ENCODE measurements at places on chromosomes 16 and 17.
A peak's percentile ranks its signal among the peaks of the same experiment; 100 is the strongest.

GRCh38 chr16:49158029-49158642 is 123.5 kb downstream of the CBLN1 start:
- H3K27ac ChIP-seq: no peak overlapping the region
- no peaks in the 10 kb centered on the region for H3K36me3 ChIP-seq
- H3K4me1 ChIP-seq: no peaks in the 10 kb centered on the region

- H3K27ac ChIP-seq: no peak overlapping the region
- H3K4me1 ChIP-seq: peaks cover 8% of the 10 kb centered on the region
- H3K36me3 ChIP-seq: peaks cover 2% of the 10 kb centered on the region
- no peak for DNase-seq
- no peaks in the 10 kb centered on the region for H3K27me3 ChIP-seq
Observed at GRCh38 chr16:71708696-71709095, 15.8 kb downstream of the PHLPP2 start.

DNA sequence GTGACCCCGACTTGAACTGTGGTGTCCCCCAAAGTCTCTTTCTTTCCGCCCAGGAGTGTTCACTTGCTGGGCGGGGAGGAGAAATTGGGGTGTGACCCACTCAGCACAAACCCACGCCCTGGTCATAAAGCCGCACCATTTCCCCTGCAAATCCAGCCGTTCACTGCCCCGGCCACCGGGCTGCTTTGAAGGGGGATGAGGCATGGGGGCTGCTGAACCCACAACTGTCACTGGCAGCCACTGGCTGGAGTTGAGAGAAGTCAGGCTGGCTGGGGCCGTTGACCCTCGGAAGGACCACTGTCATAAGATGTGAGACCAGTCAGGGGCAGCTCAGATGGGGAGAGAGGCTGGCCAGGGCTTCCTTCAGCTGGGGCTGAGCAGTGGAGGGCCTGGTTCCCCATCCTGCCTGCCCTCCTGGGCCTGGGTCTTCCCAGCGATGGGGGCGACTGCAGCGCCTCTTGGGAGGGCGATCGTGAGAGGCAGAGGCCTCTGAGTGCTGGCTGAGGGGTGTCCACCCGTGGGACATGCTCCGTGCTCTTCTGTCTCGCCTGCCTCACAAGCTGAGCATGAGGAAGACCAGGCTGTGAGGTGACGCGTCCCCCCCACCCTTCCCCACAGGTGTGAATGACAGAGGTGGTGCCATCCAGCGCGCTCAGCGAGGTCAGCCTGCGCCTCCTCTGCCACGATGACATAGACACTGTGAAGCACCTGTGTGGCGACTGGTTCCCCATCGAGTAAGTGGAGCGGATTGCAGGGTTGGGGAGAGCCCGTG is 19.5 kb downstream of the C16orf90 start:
- no peaks in the 10 kb centered on the region for H3K27me3 ChIP-seq
- no peaks in the 10 kb centered on the region for H3K4me1 ChIP-seq
- DNase-seq: no peak

GRCh38 chr17:45984368-45984767 is 14.7 kb upstream of the STH start:
- no peak overlapping the region for H3K27ac ChIP-seq
- H3K27me3 ChIP-seq: no peaks in the 10 kb centered on the region
- H3K4me1 ChIP-seq: no peaks in the 10 kb centered on the region
- DNase-seq: no peak
- no peaks in the 10 kb centered on the region for H3K36me3 ChIP-seq

DNA sequence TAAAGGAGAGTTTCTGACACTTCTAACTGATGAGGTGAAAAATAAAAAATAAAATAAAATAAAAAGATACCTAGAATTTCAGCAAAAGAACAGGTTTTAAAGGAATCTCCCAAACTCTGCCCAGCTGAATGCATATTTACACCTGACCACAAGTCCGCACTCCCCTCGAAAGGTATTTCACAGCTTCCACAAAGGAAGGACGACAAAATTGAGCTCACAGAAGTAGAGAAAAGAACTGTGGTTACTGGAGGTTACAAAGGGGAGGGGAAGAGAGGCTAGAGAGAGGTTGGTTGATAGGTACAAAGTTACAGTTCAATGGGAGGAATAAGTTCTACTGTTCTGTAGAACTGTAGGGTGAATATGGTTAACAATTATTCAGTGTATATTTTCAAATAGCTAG is 5.0 kb downstream of the LITAF start:
- H3K4me3 ChIP-seq: no peak overlapping the region
- H3K27ac ChIP-seq: peak overlapping the region; percentile 43
- H3K36me3 ChIP-seq: no peaks in the 10 kb centered on the region
- H3K4me1 ChIP-seq: peaks cover 80% of the 10 kb centered on the region

GRCh38 chr17:60598001-60598736 is 1.8 kb upstream of the PPM1D start:
- DNase-seq: peak; percentile 30
- peaks cover 24% of the 10 kb centered on the region for H3K4me1 ChIP-seq

DNA sequence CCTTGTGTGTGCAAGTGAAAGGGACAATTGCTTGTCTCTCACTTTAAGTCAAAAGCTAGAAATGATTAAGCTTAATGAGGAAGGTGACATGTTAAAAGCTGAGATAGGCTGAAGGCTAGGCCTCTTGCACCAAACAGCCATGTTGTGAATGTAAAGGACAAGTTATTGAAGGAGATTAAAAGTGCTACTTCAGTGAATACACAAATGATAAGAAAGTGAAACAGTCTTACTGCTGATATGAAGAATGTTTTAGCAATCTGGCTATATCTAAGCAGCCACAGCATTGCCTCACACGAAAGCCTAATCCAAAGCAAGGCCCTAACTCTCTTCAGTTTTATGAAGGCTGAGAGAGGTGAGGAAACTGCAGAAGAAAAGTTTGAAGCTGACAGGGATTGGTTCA is 71.0 kb downstream of the CDRT15 start:
- peaks cover 2% of the 10 kb centered on the region for H3K36me3 ChIP-seq
- no peak for DNase-seq
- H3K27me3 ChIP-seq: no peaks in the 10 kb centered on the region
- H3K4me1 ChIP-seq: no peaks in the 10 kb centered on the region
- no peak overlapping the region for H3K27ac ChIP-seq

DNA sequence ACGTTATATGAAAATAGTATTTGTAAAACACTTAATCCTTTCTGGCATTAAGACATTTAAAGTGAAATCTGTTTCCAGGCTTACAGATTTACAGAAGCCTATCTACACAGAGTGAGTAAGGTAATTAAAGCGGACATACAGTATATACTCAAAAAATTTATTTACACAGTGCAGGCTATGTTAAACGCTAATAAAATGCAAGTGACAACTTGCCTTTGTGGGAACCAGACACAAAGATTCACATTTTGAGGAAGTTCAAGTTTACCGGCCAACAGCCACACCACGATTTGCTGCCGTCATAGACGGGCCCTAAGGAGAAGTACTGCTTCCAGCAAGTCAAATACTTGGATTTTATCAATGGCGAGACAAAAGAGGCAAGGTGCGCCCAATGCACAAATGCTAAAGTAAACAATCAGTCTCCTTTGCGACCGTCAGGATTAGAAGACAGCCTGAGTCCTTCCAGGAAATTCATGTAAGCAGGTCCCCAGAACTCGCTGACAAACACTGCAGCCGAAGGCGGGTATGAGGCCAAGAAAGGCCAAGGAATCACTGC is 801 bp downstream of the VPS35 start:
- H3K36me3 ChIP-seq: no peaks in the 10 kb centered on the region
- H3K27me3 ChIP-seq: no peaks in the 10 kb centered on the region
- H3K4me1 ChIP-seq: peaks cover 44% of the 10 kb centered on the region
- DNase-seq: peak; percentile 84
- H3K27ac ChIP-seq: peak overlapping the region; percentile 94

- DNase-seq: peak; percentile 10
- no peaks in the 10 kb centered on the region for H3K4me1 ChIP-seq
- H3K27me3 ChIP-seq: no peaks in the 10 kb centered on the region
- H3K4me3 ChIP-seq: no peak overlapping the region
- peaks cover 2% of the 10 kb centered on the region for H3K36me3 ChIP-seq
- no peak overlapping the region for H3K27ac ChIP-seq
Observed at GRCh38 chr16:69005641-69006355, 99.7 kb upstream of the HAS3 start.

- no peaks in the 10 kb centered on the region for H3K4me1 ChIP-seq
- no peaks in the 10 kb centered on the region for H3K36me3 ChIP-seq
- no peak overlapping the region for H3K27ac ChIP-seq
- no peaks in the 10 kb centered on the region for H3K27me3 ChIP-seq
Observed at GRCh38 chr17:71921796-71922195, 199.0 kb upstream of the SOX9 start.

DNA sequence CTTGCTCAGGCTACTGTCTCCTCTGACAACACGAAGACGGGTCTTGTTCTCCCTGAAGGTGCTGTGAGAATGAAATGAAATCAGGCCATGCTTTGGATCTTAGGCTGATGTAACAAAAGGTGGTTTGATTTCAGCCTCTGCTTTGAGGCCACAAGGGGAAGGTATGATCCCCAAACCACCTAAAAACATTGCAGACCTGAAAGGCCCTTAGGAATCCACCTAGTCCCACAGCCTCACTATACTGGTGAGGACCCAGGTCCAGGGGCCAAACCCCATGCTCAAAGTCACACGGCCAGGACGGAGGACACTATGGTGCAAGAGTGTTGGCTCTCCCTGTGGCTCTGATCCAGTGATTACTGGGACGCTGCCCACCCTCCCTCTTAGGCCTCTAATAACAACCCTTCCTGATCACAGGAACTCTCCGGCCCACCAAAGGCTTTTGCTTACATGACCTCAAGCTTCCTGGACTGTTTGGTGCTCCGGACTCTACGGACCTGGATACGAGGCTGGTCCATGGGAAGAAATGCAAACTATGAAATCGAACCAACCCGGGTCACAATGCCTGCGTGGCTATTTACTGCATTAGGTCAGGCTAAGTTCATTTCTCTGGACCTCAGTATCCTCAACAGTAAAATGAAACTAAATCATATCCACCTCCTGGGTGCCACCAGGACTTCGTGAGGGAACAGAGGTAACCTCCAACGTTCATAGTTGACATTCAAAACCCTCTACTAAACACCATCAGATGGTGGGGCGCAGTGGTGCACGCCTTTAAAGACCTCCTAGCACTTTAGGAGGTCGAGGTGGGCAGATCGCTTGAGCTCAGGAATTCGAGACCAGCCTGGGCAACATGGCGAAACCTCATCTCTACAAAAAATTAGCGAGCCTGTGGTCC is 1.5 kb downstream of the TRIM25 start:
- no peak for DNase-seq
- peaks cover 63% of the 10 kb centered on the region for H3K4me1 ChIP-seq
- peak overlapping the region; percentile 84 for H3K27ac ChIP-seq
- no peaks in the 10 kb centered on the region for H3K36me3 ChIP-seq
- peak overlapping the region; percentile 86 for H3K4me3 ChIP-seq

DNA sequence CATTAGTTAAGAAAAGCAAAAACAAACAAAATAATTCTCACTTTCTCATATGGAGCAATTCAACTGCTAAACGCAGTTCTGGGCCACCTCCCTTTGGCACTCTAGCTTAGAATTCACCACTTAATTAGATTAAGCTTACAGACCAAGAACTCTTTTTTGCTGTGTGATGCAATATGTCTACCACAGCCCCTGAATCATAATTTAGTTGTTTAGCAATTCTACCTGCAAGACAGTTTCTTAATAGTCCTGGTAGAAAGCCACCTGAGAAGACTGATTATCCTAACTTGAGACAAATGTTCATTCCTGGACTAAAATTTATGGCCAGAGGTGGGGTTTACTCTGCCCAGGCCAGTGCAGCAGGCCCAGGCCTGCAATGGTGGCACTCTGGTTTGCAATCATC is 205.9 kb downstream of the HS3ST3A1 start:
- H3K36me3 ChIP-seq: no peaks in the 10 kb centered on the region
- H3K4me1 ChIP-seq: no peaks in the 10 kb centered on the region
- H3K27ac ChIP-seq: no peak overlapping the region

DNA sequence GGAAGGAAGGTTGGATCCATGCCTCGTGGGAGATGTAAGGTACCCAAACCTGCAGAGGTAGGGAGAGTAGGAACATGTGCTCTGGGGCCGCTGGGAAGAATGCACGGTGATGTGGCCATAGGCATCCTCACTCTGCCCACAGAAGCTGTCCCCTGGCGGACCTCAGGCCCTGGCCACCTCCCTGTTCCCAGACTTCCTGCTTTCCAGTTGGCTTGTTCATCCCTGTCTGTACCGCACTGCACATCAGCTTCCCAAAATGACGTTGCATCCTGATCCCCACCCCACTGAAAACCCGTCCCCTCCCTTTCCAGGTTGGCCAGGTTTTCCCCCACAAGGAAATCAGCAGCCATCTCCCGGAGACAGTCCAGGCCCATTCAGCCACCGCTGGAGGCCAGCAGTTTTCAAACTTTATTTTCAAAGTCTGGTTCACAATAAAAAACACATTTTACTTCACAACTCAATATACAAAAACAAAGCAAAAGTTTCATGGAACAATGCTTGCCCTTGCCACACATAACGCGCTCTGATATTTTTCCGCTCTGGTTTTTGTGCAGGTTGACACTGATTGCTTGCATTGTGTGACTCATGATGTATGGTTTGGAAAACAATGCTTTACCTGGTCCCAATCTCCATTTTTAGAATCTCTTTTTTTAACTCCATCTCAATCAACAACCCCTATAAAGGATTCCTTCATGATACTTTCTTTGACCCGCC is 143.0 kb downstream of the GAS7 start:
- H3K36me3 ChIP-seq: no peaks in the 10 kb centered on the region
- DNase-seq: no peak
- H3K27me3 ChIP-seq: no peaks in the 10 kb centered on the region
- no peak overlapping the region for H3K27ac ChIP-seq
- peaks cover 48% of the 10 kb centered on the region for H3K4me1 ChIP-seq
- H3K4me3 ChIP-seq: no peak overlapping the region

DNA sequence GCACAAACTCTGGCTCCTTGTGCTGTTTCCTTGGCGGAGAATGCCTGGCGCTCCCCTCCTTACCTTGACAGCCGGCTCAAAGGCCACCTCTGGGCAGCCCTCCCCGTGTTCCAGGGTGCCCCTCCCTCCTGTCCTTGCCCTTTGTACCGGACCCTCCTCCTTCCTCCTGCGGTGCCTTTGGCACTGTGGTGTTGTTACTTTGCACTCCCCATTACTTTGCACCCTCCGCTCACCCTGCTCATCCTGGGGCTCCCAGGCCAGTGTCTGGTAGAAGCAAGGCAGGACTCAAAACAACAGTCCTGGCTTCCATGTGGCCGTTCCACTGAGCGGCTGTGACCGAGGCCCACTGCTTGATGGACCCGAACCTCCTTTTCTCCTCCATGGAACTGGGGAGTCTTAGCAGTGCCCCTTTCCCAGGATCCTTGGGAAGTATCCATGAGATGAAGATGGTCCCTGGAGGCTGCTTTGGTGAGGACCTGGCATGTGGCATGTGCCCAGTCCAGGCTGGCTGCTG is 147.8 kb downstream of the CMIP start:
- H3K4me1 ChIP-seq: no peaks in the 10 kb centered on the region
- H3K36me3 ChIP-seq: no peaks in the 10 kb centered on the region
- no peak overlapping the region for H3K27ac ChIP-seq
- H3K4me3 ChIP-seq: no peak overlapping the region
- H3K27me3 ChIP-seq: no peaks in the 10 kb centered on the region
- DNase-seq: no peak

DNA sequence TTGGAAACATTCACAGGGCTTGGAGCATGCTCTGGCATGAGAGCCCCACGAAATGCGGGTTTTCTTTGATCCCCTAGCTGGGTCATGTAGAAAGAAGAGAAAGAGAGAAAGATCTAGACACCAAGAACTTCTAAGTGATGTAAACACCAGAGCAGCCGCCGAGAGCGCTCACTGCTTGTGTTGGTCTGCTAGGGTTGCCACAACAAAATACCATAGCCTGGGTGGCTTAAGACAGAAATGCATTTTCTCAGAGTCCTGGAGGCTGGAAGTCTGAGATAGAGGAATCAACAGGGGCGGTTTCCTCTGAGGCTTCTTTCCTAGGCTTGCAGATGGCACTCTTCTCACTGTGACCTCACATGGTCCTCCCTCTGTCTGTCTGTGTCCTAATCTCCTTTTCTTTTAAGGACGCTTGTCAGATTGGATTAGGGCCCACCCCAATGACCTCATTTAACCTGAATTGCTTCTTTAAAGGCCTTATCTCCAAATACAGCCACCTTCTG is 139.5 kb downstream of the CYLD start:
- DNase-seq: no peak
- no peaks in the 10 kb centered on the region for H3K27me3 ChIP-seq
- H3K4me3 ChIP-seq: no peak overlapping the region
